ENCODE measurements at places on chromosomes 16 and 17.
A peak's percentile ranks its signal among the peaks of the same experiment; 100 is the strongest.

DNA sequence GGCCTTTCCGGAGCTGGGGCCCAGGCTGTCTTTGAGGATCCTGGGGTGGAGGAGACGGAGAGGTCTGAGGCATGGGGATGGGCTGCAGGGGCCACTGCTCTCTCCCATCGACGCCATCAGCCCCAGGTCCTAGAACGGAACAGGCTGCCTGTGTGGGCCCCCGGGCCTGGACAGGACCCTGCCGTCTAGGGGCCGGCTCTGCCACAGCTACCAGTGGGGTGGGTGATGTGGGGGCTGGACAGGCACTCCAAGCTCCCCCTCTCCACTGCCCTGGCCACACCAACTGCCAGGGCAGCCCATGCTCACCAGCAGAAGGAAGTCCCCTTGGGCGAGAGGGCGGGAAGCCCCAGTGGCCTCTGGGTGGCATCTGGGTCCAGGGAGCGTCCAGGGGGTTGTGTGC, 37.8 kb downstream of the ENGASE start:
- ATAC-seq, result no peak

GRCh38 chr17:45361976-45362375, 45.2 kb upstream of the MAP3K14 start:
- ATAC-seq, result no peak

GRCh38 chr17:66715745-66716156, 119.2 kb upstream of the CACNG5 start:
- ATAC-seq, result peak; percentile 17

- no peak for ATAC-seq
These were observed 2.2 kb downstream of the KRT12 start for GRCh38 chr17:40864661-40865390.

DNA sequence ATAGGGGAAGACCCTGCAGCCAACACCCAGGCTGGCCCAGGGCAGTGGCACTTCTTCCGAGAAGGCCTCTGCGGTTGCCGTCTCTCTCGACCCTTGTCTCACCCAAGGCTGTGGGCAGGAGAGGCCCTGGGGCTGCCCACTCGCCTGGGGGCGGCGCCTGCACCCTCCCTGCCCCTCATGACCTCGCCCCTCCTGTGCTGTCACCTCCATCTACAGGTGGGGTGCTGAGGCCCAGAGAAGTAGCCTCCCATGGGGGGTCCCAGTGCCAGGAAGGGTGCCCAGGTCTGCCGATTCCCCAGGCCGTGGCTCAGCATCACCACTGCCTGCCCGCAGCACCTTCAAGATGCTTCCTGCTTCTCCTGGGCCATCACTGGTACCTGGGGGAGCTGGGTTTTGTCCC, 992 bp downstream of the NLRC3 start:
- peak; percentile 34 for ATAC-seq

GRCh38 chr16:50152351-50152806, 727 bp upstream of the TENT4B start:
- ATAC-seq, result peak; percentile 74

GRCh38 chr17:46950997-46951621, 27.9 kb downstream of the RPRML start:
- ATAC-seq, result no peak

DNA sequence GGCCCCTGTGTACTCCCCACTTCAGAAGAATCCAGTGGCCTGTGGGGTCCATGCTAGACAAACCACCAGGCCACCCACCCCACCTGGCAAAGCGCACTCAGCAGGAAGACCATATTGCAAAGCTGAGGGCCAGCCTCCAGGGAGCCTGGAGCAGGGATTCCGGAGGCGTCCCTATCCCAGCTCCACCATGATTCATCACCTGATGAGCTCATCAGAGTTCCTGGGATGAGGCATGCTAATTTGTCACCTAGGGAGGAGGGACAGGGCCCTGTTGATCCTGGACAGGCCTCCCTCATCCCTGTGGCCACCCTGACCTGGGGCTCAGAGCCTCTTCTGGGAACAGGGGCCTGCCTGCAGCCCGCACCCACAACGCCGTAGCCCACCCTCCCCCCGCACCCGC, 131.6 kb upstream of the PLCG2 start:
- ATAC-seq, result no peak

DNA sequence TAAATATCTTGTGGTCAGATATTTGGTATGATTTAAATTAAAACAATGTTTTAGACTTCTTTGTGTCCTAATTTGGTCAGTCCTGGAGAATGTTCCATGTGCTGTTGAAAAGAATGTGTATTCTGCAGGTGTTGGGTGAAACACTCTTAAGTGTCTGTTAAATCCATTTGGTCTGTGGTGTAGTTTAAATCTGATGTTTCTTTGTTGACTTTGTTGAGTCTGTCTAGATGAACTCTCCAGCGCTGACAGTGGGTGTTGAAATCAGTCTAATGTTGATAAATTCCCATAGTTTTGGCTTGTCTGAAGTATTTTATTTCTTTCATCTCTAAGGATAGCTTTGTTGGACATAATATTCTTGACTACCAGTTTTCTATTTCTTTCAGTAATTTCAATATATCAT, 18.8 kb downstream of the TANC2 start:
- no peak for ATAC-seq

- no peak for ATAC-seq
These were observed 5.7 kb upstream of the BAHCC1 start for GRCh38 chr17:81389585-81389984.

GRCh38 chr17:512311-512710, 159.7 kb upstream of the RPH3AL start:
- ATAC-seq, result no peak

DNA sequence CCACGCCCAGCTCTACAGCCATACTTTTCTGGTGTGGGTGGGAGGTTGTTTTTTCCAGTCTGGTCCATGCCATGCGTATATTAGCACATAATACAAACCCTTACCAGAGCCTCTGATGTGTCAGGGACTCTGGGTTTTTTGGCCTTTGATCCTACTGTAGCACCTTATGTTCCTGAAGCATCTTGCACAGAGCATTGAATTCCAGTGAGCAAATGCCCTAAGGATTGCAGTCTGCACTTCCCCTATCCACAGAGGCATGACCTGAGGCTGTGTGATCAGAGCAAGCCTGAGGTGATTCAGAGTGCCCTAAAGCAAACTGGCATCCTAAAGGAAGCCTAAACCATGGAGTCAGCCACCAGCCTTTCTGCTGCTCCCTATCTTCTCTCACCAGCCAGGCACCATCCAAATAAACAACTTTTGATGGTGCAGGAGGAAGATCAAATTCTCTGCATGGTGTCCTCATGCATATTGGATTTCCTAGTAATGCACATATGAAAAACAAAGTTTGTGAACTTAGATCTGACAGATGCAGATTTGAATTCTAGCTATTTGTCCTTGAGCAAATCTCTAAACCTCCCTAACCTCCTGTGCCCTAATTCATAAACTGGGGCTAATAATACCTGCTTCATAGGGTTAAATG, 41.2 kb upstream of the HAS3 start:
- no peak for ATAC-seq

DNA sequence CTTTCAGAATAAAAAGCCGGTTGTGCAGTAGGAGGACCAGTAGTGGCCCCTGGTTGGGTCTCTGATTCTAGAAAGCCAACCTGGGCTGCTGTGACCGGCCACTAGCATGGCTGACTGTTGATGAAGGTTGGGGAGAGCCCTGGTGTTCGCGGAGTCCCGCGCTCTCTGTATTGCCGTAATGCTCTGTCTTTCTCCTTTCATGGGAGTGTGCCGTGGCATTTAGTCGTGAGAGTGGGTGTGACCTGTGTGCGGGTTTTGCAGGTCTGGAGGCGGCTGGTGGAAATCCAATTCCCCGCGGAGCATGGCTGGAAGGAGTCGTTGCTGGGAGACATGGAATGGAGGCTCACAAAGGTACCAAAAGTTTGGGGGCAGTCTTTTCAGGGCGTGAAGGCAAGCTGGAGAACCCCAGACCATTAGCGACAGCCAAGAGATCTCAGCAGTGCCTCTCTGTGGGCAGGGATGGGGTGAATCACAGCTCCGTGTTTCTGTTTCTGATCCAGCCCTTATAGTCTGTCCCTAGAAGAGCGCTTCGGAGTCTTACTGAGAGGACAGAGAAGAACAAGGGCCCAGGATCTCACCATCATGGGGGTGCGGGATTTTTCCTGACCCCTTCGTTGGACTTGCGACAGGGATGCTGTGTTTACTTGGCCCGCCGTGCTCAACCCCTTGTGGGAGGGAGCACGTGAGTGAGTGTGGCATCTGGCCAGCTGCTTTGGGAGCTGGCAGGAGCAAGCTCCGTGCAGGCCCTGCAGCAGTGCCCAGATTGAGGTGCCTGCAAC, 56.5 kb downstream of the RNF213 start:
- no peak for ATAC-seq

DNA sequence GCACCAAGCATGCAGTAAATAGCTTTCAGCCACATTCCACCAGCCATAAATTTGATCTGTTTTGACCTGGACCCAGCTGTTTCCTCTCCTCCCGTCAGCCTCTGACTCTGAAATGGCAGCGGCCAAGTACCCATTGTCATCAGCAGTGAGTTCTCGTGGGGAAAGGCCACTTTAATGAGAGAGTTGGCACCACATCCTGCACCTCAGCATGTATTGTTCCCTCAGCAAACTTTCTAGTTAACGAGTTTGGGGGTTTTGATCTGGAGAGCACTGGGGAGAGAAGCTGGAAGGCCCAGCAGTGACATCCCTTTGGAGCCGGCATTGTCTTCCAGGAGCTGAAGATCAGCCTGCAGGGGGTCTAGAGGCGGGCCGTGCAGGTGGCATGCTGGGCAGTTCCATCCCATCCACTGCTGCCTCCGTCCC, 84.9 kb downstream of the RPA1 start:
- no peak for ATAC-seq

DNA sequence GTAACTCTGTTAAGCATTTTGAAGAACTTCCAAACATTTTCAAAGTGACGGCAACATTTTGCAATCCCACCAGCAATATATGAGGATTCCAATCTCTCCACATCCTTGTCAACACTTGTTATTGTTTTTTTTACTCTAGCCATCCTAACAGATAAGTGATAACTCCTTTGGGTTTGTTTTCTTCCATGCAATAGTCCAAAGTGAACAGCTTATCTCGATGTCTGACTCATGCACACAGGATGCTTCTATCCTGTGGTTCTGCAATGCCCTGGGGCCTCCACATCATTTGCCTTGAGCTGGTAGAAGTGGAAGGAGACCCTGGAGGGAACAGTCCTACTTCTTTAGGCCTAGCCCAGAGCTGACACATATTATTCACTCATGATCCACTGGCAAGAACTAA, 13.0 kb downstream of the TLE7 start:
- no peak for ATAC-seq

DNA sequence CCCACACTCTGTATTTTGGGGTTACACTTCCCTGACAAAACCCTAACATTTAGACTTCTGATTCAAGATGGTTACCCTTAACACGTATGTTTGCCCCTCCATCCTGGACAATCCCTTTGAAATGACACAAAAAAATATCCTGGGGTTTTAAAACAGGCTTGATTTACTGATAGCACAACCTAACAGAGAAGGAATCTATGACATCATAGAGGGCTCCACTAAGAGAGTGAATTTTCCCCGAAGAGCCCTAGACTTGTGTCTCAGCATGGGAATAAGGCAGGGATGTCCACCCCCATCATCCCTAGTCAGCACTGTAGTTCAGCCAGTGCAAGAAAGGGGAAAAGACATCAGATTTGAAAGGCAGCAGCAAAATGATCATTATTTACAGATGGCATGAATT, 15.8 kb upstream of the SRCIN1 start:
- no peak for ATAC-seq

- ATAC-seq, result no peak
These were observed 25.9 kb upstream of the LITAF start for GRCh38 chr16:11612665-11613025.

DNA sequence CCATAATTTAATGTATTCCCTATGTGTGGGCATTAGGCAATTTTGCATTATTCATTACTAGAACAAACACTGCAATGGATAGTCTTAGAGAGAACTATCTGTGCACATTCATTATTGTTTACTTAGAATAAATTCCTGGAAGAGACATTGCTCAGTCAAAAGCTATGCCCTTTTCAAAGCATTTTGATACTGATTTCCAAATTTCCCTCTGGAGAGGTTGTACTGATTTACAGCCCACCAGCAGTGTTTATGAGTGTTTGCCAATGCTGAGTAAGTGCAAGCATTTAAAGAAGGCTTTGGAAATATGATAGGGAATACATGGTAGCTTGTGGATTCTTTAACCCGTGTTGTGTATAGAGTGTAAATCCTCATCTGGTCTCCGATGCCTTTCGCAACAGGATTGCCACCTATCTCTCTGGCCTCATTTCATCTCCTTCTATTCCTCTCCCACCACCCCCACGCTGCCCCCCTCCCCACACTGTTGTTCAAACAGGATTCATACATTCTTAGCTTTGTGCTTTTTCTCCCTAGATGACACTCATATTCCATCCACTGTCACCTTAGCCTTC, 33.4 kb upstream of the MMD start:
- no peak for ATAC-seq

All from activated T-helper 17 cell treated with anti-CD3 and anti-CD28 coated beads, Interleukin-2, amount 50 U/mL, for 72 hours (primary cell).